ENCODE measurements at places on chromosomes 2 and 18.

GRCh38 chr2:862731-863466 lies 87.8 kb upstream of the SNTG2 start:
- DNase-seq, result no peak

GRCh38 chr2:108825254-108825653 lies 38.7 kb downstream of the CCDC138 start:
- no peak for DNase-seq

- DNase-seq, result no peak
Observed at GRCh38 chr2:152618193-152618564, 99.1 kb downstream of the PRPF40A start.

DNA sequence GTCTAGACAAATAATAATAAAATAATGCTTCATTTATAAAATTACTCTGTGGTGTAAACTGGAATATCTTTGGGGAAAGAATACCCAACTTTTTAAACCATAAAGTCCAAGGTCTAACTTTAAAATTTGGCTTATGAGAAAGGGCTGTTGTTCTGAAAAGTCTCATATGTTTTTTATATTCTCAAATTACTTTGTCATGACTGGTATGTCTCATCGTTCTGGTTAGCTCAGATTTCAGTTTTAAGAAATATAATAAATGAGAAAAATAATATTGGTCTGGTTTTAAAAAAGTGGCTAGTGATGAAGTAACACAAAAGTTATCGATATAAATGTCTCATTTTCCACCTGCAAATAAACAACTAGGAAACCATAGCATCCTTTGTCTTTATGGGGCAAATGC lies 1658.1 kb downstream of the LRP1B start:
- no peak for DNase-seq

DNA sequence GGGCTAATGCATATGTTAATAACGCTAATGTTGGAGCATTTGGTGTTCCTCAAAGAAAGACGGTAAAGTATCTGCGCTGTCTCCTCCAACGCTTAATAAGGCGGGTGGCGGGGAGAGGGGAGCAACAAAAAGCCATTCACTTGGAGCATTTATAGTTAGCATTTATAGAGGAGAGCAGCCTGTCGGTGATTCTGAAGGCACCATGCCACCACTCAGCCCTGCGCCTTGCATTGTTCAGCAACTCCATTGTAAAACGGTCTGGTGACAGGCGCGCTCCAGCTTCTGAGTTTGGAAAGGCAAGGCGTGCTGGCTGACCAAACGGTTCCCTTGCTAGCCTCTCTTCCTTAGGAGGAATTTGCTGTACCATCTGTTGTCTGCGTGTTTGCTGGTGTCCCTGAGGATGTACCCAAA lies 83.9 kb downstream of the LYPD1 start:
- DNase-seq, result no peak

- DNase-seq, result no peak
Observed at GRCh38 chr18:5334456-5335075, 39.0 kb upstream of the ZBTB14 start.

DNA sequence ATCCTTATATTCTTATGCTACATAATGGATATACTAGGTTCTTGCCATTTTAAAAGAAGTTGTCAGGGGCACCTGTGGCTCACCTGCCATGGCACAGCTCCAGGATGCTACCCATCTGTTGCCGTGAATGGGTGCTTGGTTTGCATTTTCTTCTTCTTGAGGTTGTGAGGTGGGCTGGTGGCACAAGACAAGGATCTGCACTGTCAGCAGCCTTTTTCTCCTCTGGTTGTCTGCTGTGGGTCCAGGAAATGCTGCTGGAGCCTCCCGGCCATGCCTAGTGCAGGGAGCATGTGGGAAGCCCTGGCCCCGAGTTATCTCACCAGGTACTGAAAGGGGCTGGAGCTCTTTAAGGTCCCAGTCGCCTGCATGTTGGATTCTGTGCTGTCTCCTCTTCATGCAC lies 2.6 kb downstream of the IL1R1 start:
- DNase-seq, result no peak

- DNase-seq, result no peak
Observed at GRCh38 chr2:104769096-104769495, 84.8 kb upstream of the POU3F3 start.

DNA sequence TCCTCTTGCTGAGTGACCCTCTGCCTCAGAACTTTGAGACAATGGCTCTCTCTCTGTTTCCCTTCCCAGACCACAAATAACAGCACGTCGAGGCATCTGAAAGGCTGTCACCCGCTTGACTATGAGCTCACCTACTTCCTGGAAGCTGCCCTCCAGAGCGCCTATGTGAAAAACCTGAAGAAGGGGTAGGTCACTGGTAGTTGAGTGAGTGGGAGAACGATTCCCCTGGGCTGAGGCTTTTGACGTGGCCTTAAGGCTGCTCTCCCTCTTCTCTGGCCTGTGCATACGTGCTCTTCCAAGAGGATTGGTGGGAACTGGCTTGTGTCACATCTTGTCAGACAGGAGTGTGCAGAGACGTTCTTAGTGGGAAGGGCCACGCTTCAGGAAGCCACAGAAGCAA lies 63.1 kb upstream of the MCFD2 start:
- DNase-seq, result no peak

GRCh38 chr2:208354964-208355381 lies 51.6 kb upstream of the PTH2R start:
- DNase-seq, result no peak

- DNase-seq, result no peak
Observed at GRCh38 chr2:199583676-199584075, 125.9 kb upstream of the SATB2 start.

DNA sequence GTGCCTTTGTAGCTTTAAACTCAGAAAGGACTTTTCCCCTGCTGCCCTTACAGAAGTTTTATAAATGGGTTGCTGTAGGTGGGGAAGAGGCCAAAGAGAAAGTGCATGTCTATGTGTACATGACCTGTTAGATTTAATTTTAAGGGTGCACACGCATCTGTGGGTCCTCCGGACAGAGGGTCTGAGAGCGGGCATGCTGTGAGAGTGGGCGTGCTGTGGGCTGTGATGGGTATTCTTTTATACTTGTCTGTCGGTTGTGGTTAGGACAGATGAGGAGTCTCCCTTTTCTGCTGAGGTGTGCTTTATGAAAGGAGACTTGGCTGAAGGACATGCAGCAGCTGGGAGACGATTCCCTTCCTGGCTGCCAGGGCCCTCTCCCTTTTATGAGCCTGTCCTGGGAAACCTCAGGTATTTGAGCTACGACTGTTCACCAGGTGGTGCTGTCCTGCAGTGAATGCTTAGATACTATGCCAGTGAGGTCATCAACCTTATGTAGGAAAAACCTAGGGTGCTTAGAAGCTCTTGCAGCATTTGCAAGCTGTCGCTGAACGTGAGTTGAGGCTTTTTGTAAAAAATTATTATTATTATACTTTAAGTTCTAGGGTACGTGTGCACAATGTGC lies 67.5 kb downstream of the TANC1 start:
- DNase-seq, result peak; percentile 40

- no peak for DNase-seq
Observed at GRCh38 chr2:237432484-237433092, 18.6 kb upstream of the COL6A3 start.

DNA sequence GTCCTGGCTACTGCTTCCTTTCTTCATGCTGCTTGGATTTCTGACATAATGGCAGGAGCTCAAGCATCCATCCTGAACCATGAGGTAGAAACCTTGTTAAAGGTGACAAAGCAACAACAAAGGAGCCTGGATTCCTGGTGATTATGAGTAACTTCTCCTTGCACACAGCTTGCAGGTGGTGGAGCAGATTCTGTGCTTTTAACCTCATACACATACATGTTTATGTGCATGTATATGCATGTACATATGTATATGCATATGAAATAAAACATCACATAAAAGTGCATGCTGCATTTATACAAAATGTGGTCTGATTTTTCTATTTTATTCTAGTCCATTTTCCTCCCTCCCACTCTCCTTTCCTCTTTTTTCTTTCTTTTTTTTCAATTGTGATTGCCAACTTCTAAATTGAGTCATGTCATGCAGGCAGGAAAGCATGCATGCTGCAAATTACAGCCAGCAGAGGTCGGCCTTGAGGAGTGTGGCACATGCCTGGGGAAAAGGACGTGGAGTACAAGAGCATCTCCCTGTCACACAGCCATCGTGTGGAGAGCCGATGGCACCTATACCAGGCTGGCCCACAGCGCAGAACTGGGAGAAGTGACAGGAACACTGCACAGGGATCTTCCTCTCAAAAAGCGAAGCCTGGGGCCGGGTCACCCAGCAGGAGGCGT lies 17.9 kb downstream of the LCT start:
- no peak for DNase-seq

- DNase-seq, result peak; percentile 89
Observed at GRCh38 chr2:181573140-181573736, 83.7 kb downstream of the CERKL start.

GRCh38 chr18:60452421-60452820 lies 79.8 kb upstream of the MC4R start:
- DNase-seq, result no peak

- no peak for DNase-seq
Observed at GRCh38 chr2:48941908-48942307, 186.4 kb upstream of the LHCGR start.

- DNase-seq, result no peak
Observed at GRCh38 chr2:27727257-27727656, 44.3 kb upstream of the MRPL33 start.

DNA sequence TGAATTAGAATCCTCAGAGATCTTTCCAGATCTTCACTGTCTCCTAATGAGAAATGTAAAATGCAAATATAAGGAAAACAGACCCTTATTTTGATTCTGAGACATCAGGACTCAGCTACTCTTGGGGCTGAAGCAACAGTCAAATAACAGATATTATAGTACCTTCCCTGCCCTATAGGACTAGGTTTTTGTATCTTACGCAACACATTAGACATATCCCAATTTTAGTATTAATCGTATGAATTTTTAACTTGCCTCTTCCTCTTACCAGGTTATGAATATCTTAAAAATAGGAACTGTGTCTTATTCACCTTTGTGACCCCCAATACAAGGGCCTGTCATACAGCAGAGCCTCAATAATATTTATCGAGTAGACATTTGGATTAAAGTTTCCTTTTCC lies 12.0 kb upstream of the SLC25A52 start:
- DNase-seq, result no peak

DNA sequence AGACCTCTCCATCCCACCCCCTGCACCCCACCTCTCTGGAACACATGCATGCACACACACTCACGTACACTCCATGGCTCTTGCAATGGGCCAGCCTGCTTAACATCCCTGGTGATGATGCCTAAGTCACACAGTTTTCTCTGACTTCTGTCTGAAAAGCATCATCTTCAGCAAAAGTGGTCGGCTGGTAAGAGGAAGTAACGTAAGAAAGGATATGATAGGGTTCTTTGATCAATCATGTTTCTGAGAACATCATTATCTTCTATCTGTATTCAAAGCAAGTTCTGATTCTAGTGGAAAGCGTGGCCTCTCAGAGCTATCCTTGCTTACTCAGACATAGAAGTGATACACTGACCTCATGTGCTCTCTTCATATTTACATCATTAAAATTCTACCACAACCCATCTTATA lies 11.4 kb upstream of the NDUFV2 start:
- DNase-seq, result no peak

- no peak for DNase-seq
Observed at GRCh38 chr2:21452263-21452662, 328.5 kb downstream of the TDRD15 start.

GRCh38 chr2:8408560-8409460 lies 273.0 kb upstream of the ID2 start:
- no peak for DNase-seq

DNA sequence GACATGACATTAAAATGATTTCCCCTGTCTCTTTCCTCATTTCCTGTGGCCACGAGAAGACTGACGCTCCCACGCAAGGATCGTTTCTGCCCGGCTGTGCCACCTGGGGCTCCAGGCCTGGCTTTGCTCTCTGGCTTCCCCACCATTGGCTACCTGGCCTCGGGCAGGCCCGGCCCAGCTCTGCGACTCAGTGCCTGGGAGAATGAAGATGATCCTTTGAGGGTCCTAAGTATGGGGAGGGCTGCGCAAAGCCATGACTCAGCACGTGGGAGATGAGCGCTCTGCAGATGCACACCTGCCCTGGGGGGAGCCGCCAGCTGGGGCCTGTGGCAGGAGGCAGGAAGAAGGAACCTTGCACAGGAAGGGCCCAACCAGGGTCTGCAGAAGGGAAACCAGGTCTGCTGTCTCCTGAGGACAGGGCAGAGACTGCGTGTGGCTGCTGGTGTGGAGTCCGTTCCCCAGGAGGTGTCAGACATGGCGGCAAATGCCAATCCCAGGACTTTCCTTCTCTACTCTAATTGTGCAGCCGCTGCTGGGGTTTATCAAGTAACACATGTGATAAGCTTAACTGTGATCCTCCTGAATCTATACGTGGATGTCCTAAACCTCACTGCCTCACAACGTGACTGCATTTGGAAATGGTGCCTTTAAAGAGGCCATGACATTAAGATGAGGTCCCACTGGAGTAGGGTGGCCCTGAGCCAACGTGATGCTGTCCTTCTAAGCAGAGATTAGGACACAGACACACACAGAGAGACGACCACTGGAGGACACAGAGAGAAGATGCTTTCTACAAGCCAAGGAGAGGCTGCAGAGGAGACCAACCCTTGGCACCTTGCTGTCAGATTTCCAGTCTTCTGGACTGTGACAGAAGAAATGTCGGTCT lies 32.9 kb downstream of the MBP start:
- no peak for DNase-seq

- no peak for DNase-seq
Observed at GRCh38 chr18:34528177-34528576, 181.9 kb upstream of the DTNA start.

DNA sequence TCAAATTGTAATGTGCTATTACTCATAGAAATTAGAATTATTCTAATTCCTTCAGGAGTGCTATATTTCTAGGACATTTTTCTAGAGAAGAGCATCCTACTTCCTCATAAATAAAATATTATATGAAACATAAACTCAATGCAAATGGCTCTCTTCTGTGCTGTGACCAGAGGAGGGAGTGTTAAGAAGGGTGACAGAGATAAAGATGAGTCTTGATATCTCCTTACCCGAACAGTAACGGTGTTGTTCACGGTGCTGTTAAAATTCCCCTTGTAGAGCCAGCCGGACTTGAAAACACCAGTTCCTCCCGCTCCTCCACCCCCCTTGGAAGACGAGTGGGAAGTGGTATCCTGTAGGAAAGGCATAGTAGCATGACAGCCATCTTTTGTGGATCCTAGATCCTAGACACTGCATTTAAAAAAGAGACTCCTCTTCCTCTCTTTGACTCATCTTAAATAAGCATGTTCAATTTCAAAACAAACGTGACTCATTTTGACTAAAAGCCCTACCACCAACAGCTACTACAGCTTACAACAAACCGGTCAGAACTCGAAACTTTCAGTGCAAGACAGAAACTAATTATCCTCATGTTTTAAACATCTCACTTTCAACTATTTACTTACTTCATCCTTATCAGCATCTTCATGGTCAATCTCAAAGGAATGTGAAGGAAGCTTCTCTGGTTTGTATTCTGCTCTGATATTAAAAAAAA lies 156.3 kb downstream of the DOCK10 start:
- DNase-seq, result no peak

GRCh38 chr2:172397148-172397834 lies 30.1 kb upstream of the ITGA6 start:
- no peak for DNase-seq

All from NCI-H1694 treated with DMSO at 0.1 percent for 48 hours (cell line).